Lower lobe of right lung (tissue), 2 donors: ENCODE measurements at places on chromosomes 11 and 22. TPM values are rescaled to one million over a fixed set of nuclear protein-coding genes. Genes with fewer than 3 reads are reported as not detected.

PARVA gene
- 58.3 TPM for total RNA-seq

OR51E2 gene
- total RNA-seq: not detected

SERPING1 gene
- total RNA-seq: 471 TPM

APOL4 gene
- 29.0 TPM for total RNA-seq

RTN4R gene
- 9.6 TPM for total RNA-seq

CHADL gene
- 3.6 TPM for total RNA-seq

DGCR6 gene
- 4.5 TPM for total RNA-seq

CARNS1 gene
- total RNA-seq: 0.71 TPM

RIMBP3C gene
- 0.47 TPM for total RNA-seq

SCN3B gene
- 3.2 TPM for total RNA-seq

OR5P2 gene
- 2.2 TPM for total RNA-seq
